ENCODE measurements at places on chromosomes 3 and 15. TPM values are rescaled to one million over a fixed set of nuclear protein-coding genes. Genes with fewer than 3 reads are reported as not detected.

GRCh38 chr3:176765382-176765900 lies 431.8 kb downstream of the TBL1XR1 start:
- DNase-seq: no peak

DNA sequence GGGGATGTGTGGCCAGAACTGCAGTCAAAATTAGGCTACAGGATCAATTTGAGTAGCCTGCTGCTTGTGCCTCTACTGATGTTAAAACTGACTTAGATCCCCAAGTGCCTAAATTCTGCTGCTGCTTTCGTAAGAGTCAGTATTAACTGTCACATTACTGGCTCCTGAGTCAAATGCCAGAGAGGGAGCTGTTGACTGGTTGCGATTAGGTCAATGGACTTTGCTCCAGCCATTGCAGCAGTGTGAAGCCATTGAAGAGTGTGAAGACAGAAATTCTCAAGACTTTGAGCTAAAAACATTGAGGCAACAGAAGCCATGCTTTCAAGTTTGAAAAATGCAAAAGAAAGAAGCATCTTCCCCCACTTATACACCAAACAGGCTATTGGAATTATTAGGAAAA lies 151.1 kb upstream of the MITF start:
- DNase-seq: no peak

GRCh38 chr3:86228101-86228500 lies 762.8 kb downstream of the VGLL3 start:
- no peak for DNase-seq

The DPPA2 gene
- total RNA-seq: 0.68 TPM

The C2CD4A gene
- total RNA-seq: not detected
